ENCODE measurements at places on chromosomes 3 and 15.

- DNase-seq: peak; percentile 57
Observed at GRCh38 chr3:45182915-45183871, 37.0 kb upstream of the CDCP1 start.

GRCh38 chr15:58492661-58493397, 61.0 kb downstream of the LIPC start:
- no peak for DNase-seq

GRCh38 chr3:40476478-40477470, at the start of gene ZNF619:
Gene ZNF619 (plus strand): TSS chr3:40477122. CDS start chr3:40477980, 858 bp downstream.
- DNase-seq: peak; percentile 62

DNA sequence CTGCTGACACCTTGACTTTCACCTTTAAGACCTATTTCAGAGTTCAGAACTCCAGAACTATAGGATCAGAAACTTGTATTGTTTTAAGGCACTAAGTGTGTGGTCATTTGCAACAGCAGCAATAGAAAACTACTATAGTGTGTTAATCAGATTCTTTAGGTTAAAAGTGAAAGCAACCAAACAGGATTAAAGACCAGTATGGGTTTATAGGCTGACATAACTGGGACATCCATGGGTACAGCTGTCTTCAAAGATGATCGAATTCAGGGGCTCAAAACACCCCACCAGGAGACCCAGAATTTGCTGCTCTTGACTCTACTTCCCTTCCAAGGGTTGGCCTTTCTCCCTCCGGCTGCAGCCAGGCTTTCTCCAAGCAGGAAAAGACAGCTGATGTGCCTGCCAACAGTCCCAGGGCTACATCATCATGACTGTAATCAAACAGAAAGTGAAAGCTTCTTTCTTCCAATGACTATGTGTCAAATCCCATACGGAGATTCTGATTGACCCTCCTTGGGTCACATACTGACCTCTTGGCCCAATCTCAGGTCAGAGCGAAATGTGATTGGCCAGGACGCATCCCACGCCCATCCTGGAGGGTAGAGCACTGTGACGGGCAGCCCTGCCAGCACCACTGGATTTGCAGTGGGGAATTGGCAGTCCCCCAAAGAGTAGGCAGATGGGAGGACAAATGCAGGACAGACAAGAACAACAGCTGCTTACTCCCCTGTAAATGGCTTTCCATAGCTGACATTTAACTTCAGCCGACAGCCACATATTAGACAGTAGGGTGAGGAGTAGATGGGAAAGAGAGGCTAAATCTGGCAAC, 51.4 kb upstream of the RNF7 start:
- DNase-seq: peak; percentile 80

DNA sequence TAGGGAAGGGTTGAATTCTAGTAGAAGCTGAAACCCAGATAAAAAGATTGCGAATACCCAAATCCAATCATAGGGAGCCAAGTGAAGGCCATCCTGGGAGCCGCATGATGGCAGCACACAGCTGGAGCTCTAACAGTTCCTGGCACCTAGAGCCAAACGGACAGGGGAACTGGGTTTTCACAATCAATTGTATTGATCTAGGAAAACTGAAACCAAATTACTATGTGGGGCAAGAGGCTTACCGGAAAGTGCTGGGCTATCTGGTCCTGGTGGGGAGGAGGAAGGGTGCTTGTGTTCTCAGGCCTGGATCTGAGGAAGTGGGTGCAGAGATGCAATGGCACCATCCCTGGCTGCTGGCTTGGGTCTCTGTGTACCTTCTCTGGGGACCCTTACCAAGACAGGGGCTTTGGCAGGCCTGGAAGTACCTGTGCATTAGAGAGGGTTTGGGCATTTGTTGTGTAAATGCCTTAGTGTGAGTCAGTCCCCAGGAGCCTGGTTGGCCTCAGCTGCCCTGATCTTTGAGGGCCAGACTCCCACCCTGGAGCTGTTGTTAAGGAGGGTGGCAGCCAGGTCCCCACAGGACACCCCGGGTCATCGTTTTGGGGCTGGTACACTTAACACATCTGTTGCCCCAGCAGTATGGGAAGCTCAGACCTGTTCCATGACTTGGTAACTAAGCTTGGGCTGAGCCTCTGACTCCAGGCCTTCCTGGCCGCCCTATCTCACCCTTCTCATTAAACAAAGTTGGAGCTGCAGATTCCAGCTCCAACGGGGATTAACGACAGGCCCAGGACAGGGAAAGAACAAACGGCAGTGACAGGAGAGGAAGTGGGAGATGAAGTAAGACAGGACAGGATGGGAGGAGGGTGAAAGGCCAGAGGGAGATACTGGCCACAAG, 8.9 kb upstream of the FURIN start:
- no peak for DNase-seq

- DNase-seq: no peak
Observed at GRCh38 chr3:140428380-140428779, 249.5 kb upstream of the TRIM42 start.

GRCh38 chr3:87298111-87298718, 21.8 kb upstream of the POU1F1 start:
- no peak for DNase-seq

Measured in H54 (cell line).